Endothelial cell (in vitro differentiated cells): ENCODE measurements at places on chromosomes 7 and 10. TPM values are rescaled to one million over a fixed set of nuclear protein-coding genes. Genes with fewer than 3 reads are reported as not detected.

DNA sequence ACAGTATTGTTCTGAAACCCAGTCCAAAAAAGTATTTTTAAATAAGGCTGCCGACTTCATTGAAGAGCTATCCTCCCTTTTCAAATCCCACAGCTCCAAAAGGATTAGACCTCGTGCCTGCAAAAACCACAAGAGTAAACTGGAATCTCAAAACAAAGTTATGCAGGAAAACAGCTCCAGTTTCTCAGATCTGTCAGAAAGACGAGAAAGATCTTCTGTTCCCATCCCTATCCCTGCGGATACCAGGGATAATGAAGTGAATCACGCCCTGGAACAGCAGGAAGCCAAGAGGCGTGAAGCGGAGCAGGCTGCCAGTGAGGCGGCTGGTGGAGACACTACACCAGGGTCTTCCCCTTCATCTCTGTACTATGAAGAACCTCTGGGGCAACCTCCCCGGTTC, 12.6 kb downstream of the MYPN start:
- no peaks in the 10 kb centered on the region for H3K36me3 ChIP-seq
- no peaks in the 10 kb centered on the region for H3K4me1 ChIP-seq
- DNase-seq: no peak
- no peaks in the 10 kb centered on the region for H3K27me3 ChIP-seq

GRCh38 chr7:130216025-130216424, 8.4 kb downstream of the SSMEM1 start:
- H3K36me3 ChIP-seq: no peaks in the 10 kb centered on the region
- H3K4me1 ChIP-seq: no peaks in the 10 kb centered on the region
- no peak overlapping the region for H3K4me3 ChIP-seq
- H3K27me3 ChIP-seq: no peaks in the 10 kb centered on the region
- DNase-seq: no peak

GRCh38 chr10:33524966-33525365, 190.5 kb upstream of the NRP1 start:
- H3K27me3 ChIP-seq: no peaks in the 10 kb centered on the region

DNA sequence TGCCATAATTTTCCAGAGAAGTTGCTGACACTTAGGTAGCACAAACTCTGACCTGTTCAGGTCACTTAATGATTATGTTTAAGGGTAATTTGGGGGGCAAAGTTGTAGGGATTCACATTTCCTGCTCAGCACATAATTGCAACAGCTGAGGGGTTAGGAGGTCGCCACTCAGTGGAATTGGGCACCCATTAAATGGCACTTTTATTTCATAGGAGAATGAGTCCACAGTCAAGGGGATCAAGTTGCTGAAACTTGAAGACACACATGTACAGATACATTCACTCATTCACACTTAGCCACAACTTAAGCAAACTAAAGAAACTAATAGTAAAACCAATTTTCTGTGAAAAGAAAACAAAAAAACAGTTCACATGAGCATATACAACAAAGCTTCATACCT, 1.5 kb downstream of the PCDH15 start:
- DNase-seq: no peak
- no peak overlapping the region for H3K27ac ChIP-seq
- no peak overlapping the region for H3K4me3 ChIP-seq
- no peaks in the 10 kb centered on the region for H3K27me3 ChIP-seq
- H3K36me3 ChIP-seq: no peaks in the 10 kb centered on the region

DNA sequence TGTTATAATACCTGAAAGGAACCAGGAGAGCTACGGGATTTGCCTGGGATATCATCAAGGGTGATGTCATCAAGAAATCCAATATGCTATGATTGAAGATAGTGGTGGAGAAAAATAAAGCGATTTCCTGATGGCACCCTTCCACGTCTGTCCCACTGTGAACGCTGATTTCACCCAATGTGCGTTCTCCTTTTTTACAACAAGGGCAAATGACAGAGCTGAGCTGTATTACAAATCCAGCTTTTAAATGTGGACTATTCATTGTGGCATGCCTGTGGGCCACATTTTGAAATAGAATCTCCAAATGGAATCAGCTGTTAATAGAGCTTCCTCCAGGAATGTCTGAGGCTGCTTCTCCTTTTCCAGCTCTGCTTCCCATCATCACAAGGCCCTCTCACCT, 23.3 kb downstream of the SLC13A4 start:
- no peak overlapping the region for H3K4me3 ChIP-seq
- no peaks in the 10 kb centered on the region for H3K36me3 ChIP-seq
- peaks cover 1% of the 10 kb centered on the region for H3K27me3 ChIP-seq
- H3K27ac ChIP-seq: no peak overlapping the region
- no peak for DNase-seq

DNA sequence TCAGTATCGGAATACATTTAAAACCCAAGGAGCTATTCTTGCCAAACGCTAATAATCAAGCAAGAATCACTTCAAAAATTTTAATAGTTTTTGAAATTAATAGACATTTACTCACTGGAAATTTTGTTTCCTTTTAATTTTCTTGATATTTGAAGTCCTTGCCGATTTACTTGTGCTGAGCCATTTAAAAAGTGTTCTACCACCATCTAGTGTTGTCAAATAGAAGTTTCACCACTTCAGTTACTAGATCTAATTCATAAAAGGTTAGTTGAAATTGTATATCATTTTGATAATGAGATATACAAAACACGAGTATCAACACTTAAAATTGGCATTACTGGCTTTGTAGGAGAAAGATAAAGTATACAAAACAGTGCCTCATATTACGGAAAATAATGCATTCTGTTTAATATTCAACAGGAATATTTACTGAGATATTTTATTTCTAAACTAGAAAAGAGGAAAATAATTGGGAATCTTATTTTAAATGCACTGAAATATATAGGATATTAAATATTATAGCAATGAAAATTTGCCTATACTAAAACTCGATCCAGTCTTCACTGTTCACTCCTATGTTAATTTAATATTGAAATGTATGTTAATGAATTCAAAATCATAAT, 664.8 kb upstream of the SEMA3D start:
- H3K27me3 ChIP-seq: peaks cover 2% of the 10 kb centered on the region
- H3K4me1 ChIP-seq: no peaks in the 10 kb centered on the region
- H3K36me3 ChIP-seq: no peaks in the 10 kb centered on the region
- H3K4me3 ChIP-seq: no peak overlapping the region

DNA sequence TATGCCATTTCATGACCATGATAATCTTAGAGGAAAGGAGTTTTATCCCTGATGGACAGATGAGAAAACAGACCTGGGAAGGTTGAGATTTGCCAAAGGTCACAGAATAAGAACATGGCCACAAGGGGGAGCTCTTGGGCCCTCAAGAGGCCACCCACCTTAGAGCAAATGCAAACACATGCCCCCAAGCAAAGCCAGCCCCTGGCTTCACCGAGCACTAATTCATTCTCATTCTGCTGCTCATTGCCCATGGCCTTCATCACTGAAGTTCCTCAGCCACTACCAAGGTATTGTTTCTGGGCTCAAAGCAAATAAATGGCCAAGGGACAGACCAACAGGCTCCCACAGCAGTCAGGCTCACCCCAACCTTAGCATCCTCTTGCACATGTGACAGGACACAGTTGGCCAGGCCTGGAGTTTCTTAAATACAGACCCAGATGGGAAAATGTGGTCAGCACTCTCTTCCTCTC, 44.2 kb downstream of the PDLIM1 start:
- no peak overlapping the region for H3K27ac ChIP-seq
- peaks cover 9% of the 10 kb centered on the region for H3K36me3 ChIP-seq
- H3K27me3 ChIP-seq: peaks cover 8% of the 10 kb centered on the region
- no peak overlapping the region for H3K4me3 ChIP-seq

DNA sequence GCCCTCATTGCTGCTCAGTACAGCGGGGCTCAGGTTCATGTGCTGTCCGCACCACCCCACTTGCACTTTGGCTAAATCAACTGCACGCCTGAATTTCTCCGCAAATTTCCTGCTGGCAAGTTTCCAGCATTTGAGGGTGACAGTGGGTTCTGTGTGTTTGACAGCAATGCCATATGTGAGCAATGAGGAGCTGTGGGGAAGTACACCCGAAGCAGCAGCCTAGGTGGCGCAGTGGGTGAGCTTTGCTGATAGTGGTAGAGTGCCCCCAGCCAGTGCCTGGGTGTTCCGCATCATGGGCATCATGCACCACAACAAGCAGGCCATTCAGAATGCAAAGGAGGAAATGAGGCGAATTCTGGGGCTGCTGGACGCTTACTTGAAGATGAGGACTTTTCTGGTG, 103.9 kb upstream of the POT1 start:
- no peak overlapping the region for H3K27ac ChIP-seq
- no peak for DNase-seq
- H3K27me3 ChIP-seq: no peaks in the 10 kb centered on the region
- no peaks in the 10 kb centered on the region for H3K4me1 ChIP-seq

- H3K4me3 ChIP-seq: no peak overlapping the region
- H3K4me1 ChIP-seq: no peaks in the 10 kb centered on the region
- no peaks in the 10 kb centered on the region for H3K36me3 ChIP-seq
Measured at GRCh38 chr7:156119771-156120170, 307.5 kb upstream of the SHH start.

GRCh38 chr7:148914208-148914777, 30.2 kb upstream of the EZH2 start:
- no peak for DNase-seq
- no peak overlapping the region for H3K27ac ChIP-seq

DNA sequence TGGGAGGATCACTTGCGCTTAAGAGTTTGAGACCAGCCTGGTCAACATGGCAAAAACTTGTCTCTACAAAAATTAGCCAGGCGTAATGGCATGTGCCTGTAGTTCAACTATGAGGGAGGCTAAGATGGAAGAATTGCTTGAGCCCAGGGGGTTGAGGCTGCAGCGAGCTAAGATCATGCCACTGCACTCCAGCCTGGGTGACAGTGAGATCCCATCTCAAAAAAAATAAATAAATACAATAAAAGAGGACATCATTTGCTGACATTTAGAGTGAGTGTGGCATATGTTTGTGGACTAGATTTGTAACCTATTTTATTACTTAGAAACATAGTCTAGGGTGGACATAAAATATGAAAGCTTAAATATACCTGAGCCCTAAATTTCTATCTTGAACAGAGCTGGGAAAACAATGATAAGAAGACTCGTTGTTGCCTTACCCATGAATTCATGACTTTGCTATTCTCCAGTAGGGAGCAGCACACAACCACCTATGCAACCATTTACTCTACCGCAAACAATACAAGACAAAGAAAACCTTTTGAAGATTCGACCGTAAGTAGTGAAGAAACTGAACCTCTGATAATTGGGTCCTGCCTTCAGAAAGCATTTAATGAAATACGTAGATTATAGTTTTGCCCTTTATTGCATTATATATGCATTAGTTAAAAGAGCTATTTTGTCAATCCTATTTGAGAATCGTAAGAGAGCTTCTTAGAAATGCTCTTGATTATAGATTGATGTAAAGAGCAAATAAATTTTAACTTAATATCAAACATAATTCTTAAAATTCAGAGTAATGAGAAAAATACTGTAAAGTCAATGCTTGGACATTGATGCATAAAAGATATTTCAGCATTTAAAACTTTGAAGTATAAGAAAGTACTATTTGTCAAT, 83.5 kb downstream of the GNAT3 start:
- H3K27ac ChIP-seq: no peak overlapping the region
- H3K4me1 ChIP-seq: no peaks in the 10 kb centered on the region
- H3K4me3 ChIP-seq: no peak overlapping the region
- peak; percentile 22 for DNase-seq

- H3K27ac ChIP-seq: peak overlapping the region; percentile 77
- H3K4me3 ChIP-seq: peak overlapping the region; percentile 59
Measured at GRCh38 chr10:119396008-119396708, 146.4 kb downstream of the RGS10 start.

GRCh38 chr7:17985473-17986239, 42.0 kb downstream of the PRPS1L1 start:
- H3K27me3 ChIP-seq: no peaks in the 10 kb centered on the region
- no peak overlapping the region for H3K4me3 ChIP-seq
- peaks cover 5% of the 10 kb centered on the region for H3K4me1 ChIP-seq
- H3K36me3 ChIP-seq: no peaks in the 10 kb centered on the region
- no peak for DNase-seq

GRCh38 chr7:145902123-145902522, 214.5 kb upstream of the CNTNAP2 start:
- no peak overlapping the region for H3K4me3 ChIP-seq
- DNase-seq: no peak
- H3K36me3 ChIP-seq: no peaks in the 10 kb centered on the region
- H3K27ac ChIP-seq: no peak overlapping the region

GRCh38 chr7:51223505-51223904, 93.1 kb downstream of the COBL start:
- DNase-seq: no peak
- no peak overlapping the region for H3K4me3 ChIP-seq
- H3K27ac ChIP-seq: no peak overlapping the region
- no peaks in the 10 kb centered on the region for H3K27me3 ChIP-seq
- H3K36me3 ChIP-seq: no peaks in the 10 kb centered on the region

DNA sequence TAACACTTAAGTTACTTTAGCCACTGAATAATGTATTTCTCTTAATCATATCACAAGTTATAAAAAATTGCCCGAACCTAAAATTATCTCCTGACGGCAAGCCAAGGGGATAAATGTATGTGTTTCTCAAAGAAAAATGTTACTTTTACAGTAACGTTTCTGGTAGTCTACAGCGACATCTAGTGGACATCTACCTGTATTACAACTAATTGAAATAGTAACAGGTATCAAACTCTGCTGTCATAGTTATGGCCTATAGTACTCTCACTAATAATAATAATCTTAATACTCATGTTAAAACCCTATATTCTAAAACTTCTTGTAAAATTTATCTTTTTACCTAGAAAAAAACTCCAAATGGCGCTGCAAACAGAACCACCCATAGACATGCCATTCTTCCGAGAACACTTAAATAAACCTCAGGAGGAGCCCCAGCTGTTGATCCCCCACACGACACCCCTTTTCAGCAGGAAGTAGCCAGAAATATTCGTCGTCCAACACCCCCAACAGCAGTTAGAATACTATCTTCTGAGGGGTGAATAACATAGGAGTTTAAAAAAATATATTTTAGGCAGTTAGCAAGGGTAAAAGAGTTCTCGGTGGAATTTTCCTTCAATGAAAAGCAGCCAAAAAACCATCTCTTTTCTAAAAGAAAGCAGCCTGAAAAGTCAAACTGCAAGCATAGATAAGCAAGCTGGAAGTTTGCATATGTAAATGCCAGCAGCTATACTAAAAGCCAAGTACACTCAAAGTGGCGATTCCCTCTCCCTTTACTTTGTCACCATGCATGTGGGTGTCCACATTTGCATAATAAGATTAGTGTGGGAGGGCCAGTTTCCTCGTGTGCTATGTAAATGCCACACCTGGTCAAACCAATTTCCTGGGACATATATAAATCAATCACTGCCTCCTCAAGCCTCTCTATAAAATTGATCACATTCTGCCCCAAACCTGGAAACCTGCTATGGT, 40.5 kb upstream of the ZNF107 start:
- no peak for DNase-seq
- no peak overlapping the region for H3K27ac ChIP-seq
- no peaks in the 10 kb centered on the region for H3K36me3 ChIP-seq
- H3K4me3 ChIP-seq: no peak overlapping the region
- no peaks in the 10 kb centered on the region for H3K4me1 ChIP-seq
- peaks cover 4% of the 10 kb centered on the region for H3K27me3 ChIP-seq

The PTF1A gene
- not detected for total RNA-seq

The SLC13A4 gene
- not detected for total RNA-seq

The RBP4 gene
- total RNA-seq: not detected

The ETV1 gene
- 18.2 TPM for total RNA-seq

The MYH16 gene
- total RNA-seq: not detected

The SFRP4 gene
- total RNA-seq: not detected

The CAMK1D gene
- total RNA-seq: 4.1 TPM

The TBRG4 gene
- total RNA-seq: 48.1 TPM

The HOXA11 gene
- not detected for total RNA-seq

The ZNF518A gene
- 47.8 TPM for total RNA-seq

The TMEM209 gene
- total RNA-seq: 11.8 TPM

The POM121 gene
- 40.9 TPM for total RNA-seq

The PRKCQ gene
- total RNA-seq: 24.0 TPM

The GALNT17 gene
- 0.38 TPM for total RNA-seq

The TRIM50 gene
- 0.54 TPM for total RNA-seq

The DNTT gene
- total RNA-seq: not detected
